ENCODE measurements at places on chromosomes 12 and 14.

DNA sequence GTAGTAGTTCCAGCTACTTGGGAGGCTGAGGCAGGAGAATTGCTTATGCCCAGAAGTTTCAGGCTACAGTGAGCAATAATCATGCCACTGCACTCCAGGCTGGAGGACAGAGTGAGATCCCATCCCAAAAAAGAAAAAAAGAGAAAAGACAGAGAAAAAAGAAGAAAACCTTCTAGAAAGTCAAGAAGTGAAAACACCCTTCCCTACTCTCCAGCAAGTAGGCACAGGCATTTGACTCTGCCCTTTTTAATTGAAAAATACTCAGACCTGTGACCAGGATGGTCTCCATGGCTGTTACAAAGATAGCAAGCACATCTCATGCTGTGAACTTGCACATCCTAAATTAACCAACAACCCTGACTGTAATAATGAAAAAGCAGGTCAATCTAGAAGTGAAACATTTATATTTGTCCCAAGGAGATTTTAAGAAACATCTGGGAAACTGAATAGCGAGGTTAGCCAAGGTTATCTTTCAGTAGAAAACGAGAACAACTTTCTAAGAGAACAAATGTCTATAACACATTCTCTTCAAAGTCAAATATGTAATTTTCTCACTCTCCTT lies 2.0 kb downstream of the TMTC1 start:
- DNase-seq, result no peak

GRCh38 chr14:53209370-53209769 lies 56.2 kb upstream of the DDHD1 start:
- no peak for DNase-seq

- DNase-seq, result no peak
Observed at GRCh38 chr12:77746096-77746495, 84.6 kb upstream of the NAV3 start.

GRCh38 chr12:13211859-13212664 lies 15.5 kb downstream of the EMP1 start:
- peak; percentile 76 for DNase-seq

DNA sequence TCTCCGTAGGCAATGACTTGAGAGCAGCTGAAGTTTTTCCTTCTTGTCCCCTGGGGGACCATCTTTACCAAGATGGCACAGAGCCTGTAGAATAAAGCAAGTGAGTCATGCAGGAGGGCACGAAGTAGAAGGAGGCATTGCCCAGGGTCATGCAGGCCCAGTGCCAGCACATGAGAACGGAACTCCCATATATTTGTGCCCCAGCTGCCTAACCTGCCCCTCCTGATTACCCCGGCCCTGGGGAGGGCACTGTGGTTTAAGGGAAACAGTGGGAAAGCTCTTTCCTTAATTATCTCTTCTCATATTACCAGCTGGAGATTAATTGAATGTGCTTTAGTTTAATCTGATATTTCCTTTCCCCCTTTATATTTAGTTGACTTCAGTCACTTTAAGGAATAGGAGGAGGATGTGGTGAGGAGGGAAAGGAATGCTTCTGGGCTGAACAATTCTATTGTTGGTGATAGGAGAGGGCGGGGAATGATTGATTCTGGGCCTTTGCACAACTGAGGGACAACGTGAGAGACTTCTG lies 51.9 kb downstream of the RASSF8 start:
- DNase-seq, result no peak

DNA sequence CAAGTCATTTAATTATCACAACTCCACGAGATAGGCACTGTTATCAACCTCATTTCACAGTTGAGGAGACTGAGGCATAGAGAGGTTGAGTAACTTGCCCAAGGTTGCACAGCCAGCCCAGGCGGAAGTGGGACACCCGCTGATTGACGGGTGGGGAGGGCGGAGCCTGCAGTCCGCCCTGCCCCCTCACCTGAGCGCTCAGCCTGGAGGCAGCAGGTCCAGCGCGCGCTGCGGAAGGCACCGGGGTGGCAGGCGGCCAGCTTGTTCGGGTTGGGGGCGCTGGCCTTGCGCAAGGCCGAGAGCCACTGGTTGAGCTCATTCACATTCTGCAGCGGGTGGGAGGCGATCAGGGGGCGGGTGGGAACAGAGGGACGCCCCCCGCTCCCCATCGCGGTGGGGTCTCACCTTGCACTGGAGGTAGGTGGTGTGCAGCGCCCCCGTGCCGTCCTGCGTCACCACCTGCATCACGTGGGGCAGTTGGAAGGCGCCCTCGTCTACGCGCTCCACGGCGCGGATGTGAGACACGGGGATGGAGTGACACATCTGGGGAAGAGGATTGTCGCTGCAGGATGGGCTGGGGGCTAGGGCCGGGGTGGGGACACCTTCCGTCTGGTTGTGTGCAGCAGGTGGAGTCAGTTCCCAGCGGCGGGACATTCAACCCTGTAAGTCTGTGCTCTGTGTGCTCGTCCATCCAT lies 31.7 kb downstream of the RASAL1 start:
- DNase-seq, result no peak

GRCh38 chr14:71331403-71331802 lies 424.1 kb downstream of the PCNX1 start:
- DNase-seq, result no peak

GRCh38 chr12:60981473-60981872 lies 1278.7 kb upstream of the USP15 start:
- DNase-seq, result no peak

DNA sequence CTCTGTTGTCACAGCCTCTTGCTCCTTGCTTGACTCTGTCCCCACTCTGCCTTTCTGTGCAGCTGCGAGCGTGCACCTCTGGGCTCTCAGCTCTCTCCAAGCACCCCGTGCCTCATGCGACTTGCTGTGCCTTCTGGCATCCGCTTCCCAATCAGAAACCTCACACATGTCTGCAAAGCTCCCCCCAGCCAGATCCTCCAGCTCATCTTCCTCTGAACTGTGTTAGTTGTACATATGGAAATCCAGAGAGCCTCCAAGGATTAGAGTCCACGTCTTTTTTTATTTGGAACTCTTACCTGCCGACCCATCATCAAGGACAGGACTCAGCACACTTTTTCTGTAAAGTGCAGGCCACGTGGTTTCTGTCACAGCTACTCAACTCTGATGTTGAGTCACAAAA lies 70.5 kb downstream of the ANO2 start:
- DNase-seq, result no peak

GRCh38 chr14:84087986-84088531 lies 1441.9 kb upstream of the FLRT2 start:
- DNase-seq, result no peak

GRCh38 chr12:77042833-77043232 lies 22.5 kb downstream of the E2F7 start:
- DNase-seq, result no peak

DNA sequence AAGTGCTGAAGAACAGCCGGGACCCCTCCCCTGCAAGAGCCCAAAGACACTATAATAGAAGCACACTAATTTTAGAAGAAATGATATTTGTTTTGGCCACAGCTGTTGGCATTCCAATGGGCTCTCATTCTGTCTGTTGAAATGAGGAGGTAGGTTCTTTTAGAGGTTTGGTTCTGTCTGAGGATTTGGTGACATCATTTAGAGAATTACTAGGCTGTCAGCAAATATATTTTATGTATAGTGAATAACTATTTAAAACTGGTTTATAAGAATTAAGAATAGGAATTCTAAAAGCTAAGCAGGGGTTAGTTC lies 200.7 kb upstream of the SLC38A2 start:
- no peak for DNase-seq

GRCh38 chr12:21991526-21991925 lies 50.3 kb upstream of the ABCC9 start:
- no peak for DNase-seq

DNA sequence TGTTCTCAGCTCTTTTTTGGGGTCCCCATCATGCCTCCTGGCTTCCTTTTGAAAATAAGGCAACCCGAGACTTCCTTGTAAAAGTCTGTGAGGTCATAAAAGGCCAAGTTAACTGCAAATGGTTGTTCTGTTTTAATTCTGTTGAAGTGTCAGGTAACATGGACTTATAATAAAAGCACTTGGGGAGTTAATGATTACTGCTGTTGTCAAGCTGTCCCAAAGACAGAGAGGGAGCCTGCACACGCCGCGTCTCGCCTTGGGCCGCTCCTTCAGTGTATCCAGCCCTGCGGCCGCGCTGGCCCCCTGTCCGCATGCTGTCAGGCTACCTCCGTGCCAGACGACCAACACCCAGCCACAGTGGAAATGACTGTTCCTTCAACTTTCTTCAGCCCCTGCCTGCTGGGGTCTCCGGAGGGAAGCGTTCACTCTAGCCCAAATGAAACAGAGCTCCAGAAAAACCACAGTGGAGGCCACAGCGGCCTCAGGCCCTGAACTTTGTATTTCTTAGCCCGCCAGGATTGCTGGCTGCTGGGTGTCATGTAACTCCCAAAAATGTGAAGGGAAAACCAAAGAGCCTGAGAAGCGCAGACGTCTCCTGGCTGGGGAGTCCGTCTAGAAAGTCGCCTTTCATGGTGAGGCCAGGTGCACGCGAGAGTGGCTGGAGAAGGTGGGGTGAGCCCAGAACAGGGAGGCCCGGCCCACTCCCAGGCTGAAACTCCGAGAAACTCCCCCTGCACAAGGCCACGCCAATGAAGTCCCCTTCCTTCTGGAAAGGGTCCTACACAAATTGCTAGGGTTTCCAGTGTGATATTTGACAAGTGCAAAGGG lies 189.1 kb downstream of the ZFP36L1 start:
- no peak for DNase-seq
